ENCODE measurements at places on chromosomes 2 and 18. TPM values are rescaled to one million over a fixed set of nuclear protein-coding genes. Genes with fewer than 3 reads are reported as not detected.

GRCh38 chr18:58186258-58186948 lies 142.4 kb downstream of the NEDD4L start:
- DNase-seq: peak; percentile 66

The MOCOS gene
- 3.3 TPM for total RNA-seq

The ALPI gene
- not detected for total RNA-seq

GRCh38 chr2:74671479-74671878 lies 17.4 kb downstream of the SEMA4F start:
- DNase-seq: peak; percentile 63

The STK39 gene
- total RNA-seq: 35.3 TPM

- no peak for DNase-seq
Observed at GRCh38 chr18:9135081-9135911, 1.3 kb upstream of the ANKRD12 start.

DNA sequence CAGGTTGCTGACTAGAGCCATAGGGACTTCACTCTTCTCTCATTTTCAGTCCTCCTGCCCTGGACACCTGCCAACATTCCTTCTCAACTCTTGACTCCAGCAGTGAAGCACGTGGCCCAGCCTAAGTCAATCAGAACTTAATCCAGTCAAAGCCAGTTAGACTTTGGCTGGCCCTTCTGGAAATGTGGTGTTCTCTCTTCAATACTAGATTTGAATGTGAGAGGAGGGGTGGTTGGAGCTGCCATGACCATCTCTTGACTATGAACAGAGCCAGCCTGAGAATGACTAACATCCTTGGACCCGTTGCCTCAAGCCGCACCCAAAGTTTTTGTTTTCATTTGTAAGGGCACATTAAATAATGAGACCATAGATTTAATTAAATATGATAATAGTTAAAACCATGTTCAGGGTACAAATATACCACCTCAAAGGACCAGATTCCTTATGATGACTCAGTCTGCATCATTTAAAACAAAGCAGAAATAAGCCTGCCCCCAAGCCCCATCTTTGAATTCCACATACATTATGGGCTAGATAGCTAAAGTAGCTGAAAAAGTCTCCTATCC lies 49.7 kb upstream of the RASGRP3 start:
- DNase-seq: peak; percentile 94

DNA sequence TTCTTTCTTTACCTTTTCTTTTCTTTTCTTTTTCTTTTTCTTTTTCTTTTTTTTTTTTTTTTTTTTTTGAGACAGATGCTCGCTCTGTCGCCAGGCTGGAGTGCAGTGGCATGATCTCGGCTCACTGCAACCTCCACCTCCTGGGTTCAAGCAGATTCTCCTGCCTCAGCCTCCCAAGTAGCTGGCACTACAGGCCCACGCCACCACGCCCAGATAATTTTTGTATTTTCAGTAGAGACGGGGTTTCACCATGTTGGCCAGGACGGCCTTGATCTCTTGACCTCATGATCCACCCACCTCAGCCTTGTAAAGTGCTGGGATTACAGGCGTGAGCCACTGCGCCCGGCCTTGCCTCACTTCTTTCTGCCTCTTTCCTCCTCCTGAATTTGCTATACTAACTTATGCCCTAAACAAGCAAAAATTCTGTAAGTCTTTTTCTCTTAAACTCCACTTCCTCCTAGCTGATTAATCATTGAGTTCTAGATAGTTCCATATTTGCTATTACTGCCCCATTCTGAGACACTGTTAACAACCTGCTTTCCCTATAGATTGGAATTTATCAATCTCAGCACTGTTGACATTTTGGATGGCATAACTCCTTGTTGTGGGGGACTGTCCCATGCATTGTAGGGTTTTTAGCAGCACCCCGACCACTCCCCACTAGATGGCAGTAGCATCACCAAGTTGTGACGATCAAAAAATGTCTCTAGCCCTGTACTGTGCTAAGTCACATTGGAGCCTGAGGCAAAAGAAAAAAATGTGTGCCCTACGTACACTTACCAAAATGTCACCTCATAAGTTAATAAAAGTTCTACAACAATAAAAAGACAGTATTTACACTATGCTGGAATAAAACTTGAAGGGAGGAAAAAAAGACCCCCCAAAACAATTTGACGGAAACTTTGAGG lies 16.4 kb upstream of the THADA start:
- peak; percentile 70 for DNase-seq

DNA sequence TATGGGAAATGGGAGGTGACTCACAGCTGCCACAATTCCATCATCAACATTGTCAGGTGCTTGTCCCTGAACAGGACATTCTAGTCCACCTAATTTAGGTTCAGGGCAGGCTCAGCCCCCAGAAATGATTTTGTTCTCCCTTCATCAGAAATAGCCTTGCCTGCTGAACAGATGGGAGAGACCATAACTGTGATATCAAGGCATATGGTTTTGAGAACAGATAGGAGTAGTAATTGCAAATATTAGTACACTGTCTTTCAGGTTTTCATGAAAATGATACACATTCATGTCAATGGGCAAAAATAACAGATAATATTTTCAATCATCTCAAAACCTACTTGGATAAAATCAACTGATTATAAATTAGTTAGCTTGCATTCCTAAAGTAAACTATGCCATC lies 316.5 kb downstream of the MBD2 start:
- DNase-seq: no peak

The OSBPL6 gene
- total RNA-seq: 3.1 TPM

GRCh38 chr2:15647622-15648590 lies 56.2 kb downstream of the DDX1 start:
- no peak for DNase-seq

GRCh38 chr18:13872932-13873331 lies 42.4 kb downstream of the MC2R start:
- no peak for DNase-seq

DNA sequence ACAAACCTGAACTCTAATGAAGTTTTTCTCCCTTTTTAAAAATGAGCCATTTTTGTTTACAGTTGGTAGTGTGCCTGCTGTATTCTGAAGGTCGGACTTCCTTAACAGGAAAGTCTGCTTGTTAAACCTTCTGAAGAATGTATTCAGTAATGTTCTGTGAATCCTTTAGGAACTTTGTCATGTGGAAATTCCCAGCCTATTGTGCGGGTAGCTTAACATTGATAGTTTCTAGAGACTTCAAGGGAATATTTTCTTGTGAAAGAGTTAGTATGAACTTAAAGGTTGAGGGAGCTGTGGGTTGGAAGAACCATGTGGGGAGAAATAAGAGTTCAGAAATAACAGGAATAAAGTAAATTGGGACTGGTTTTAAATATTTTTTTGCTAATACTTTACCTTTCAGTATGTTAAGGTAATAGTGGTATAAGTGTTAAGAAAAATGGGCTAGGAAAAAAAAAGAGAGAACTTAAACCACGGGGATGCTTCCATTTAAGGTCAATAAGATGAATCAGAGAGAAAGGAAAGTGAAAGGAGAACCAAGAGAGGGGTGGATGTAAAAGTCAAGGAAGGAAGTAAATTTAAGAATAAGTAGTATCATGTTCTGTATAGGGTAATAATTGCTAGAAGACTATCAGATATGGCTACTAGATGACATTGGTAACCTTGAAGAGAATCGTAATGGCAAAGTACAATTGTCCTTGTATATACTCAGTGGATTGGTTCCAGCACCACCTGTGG lies 90.5 kb downstream of the PMS1 start:
- no peak for DNase-seq

DNA sequence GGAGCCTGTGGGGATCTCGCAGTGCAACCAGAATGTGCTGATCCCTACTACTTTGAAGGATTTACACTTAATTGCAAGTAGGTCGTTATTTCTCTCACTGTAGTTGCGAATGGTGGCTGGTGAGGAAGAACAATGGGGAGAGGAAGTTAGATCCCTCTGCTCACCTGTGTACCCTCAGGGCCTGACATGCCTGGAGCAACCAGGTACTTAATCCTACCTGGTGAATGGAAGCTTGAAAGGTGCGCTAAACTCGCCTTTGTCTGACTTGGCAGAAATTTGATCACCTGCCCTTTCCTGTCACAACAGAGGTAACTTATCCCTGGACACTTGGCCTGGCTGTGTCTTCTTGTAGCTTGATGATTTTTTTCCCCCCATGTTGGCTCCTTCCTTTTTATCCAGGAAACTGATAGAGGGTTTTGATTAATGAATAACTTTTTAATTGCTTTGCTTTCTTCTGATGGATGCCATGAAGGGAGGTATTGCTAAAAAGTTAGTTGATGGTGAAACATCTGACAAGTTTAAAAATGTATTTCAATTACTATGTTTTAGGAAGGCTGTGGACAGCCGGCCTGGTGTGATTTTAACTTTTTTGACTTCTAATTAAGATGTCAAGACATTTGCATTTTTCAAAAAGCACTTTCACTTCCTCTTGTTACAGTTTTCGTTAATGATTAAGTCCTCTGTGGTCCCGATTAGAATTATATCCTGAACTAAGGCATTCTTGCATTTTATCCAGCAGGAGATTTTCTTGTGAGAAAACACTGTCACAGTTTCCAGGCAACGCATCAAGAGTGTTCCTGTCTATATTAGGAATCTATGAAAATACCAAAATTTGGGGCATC lies 9.2 kb downstream of the SGPP2 start:
- no peak for DNase-seq

GRCh38 chr2:16214861-16215260 lies 274.5 kb downstream of the MYCN start:
- DNase-seq: no peak

- DNase-seq: no peak
Observed at GRCh38 chr2:73946666-73947065, 20.0 kb downstream of the DGUOK start.

The MAP2 gene
- total RNA-seq: 2.1 TPM

The TMEM247 gene
- not detected for total RNA-seq
